ENCODE measurements at places on chromosomes 5 and 9.
A peak's percentile ranks its signal among the peaks of the same experiment; 100 is the strongest.

DNA sequence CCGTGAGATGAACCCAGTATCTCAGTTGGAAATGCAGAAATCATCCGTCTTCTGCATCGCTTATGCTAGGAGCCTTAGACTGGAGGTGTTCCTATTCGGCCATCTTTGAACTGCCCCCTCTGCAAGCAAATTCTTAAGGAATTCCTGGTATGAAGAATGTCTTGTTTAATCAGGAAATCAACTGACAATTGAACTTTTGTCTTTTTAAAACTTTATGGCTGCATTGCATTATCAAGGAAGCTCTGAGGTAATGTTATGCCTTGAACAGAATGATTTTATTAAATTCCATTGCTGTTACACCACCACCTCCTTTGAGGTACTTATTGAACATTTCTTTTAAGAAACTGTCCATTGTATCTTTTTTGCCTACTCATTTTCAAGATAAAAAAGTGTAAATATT lies 1915.7 kb upstream of the CDH9 start:
- no peak for DNase-seq

- no peak for DNase-seq
Observed at GRCh38 chr5:30561771-30562170, 631.7 kb upstream of the CDH6 start.

GRCh38 chr5:69444127-69444754 lies 29.3 kb downstream of the MARVELD2 start:
- DNase-seq, result no peak

GRCh38 chr5:172943283-172943841 lies 15.9 kb upstream of the RPL26L1 start:
- no peak for DNase-seq

- DNase-seq, result no peak
Observed at GRCh38 chr5:98368141-98368540, 405.3 kb upstream of the RGMB start.

GRCh38 chr5:81242906-81243436 lies 9.8 kb downstream of the CKMT2 start:
- DNase-seq, result no peak

- DNase-seq, result no peak
Observed at GRCh38 chr9:136026266-136026942, 65.2 kb upstream of the UBAC1 start.

GRCh38 chr5:140112685-140113179 lies 1.2 kb upstream of the PURA start:
- DNase-seq, result no peak

- DNase-seq, result no peak
Observed at GRCh38 chr5:158064334-158065123, 205.6 kb upstream of the CLINT1 start.

DNA sequence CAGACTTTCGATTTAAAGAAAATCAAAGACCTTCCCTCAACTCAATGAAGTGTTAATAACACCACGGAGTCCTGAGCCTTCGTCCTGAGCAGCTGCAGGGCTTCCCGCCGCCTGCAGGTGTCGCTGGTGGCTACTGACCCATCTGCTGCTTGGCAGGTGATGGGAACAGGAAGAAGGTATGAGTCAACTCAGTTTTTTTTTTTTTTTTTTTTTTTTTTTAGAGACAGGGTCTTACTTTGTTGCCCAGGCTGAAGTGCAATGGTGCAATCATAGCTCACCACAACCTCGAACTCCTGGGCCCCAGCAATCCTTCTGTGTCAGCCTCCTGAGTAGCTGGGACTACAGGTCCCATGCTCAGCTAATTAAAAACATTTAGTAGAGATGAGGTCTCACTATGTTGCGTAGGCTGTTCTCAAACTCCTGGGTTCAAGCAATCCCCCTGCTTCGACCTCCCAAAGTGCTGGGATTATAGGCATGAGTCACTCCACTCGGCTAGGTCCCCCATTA lies 185.7 kb upstream of the IL12B start:
- peak; percentile 25 for DNase-seq

- no peak for DNase-seq
Observed at GRCh38 chr5:131525805-131526204, 109.2 kb downstream of the RAPGEF6 start.

GRCh38 chr9:3929345-3930047 lies 370.4 kb downstream of the GLIS3 start:
- DNase-seq, result no peak

DNA sequence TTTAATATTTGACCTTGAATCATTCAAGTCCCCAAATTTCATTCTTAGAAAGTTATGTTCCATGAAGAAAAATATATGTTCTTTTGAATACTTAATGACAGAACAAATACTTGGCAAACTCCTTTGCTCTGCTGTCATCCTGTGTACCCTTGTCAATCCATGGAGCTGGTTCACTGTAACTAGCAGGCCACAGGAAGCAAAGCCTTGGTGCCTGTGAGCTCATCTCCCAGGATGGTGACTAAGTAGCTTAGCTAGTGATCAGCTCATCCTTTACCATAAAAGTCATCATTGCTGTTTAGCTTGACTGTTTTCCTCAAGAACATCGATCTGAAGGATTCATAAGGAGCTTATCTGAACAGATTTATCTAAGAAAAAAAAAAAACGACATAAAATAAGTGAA lies 65.4 kb downstream of the WDR41 start:
- DNase-seq, result no peak

DNA sequence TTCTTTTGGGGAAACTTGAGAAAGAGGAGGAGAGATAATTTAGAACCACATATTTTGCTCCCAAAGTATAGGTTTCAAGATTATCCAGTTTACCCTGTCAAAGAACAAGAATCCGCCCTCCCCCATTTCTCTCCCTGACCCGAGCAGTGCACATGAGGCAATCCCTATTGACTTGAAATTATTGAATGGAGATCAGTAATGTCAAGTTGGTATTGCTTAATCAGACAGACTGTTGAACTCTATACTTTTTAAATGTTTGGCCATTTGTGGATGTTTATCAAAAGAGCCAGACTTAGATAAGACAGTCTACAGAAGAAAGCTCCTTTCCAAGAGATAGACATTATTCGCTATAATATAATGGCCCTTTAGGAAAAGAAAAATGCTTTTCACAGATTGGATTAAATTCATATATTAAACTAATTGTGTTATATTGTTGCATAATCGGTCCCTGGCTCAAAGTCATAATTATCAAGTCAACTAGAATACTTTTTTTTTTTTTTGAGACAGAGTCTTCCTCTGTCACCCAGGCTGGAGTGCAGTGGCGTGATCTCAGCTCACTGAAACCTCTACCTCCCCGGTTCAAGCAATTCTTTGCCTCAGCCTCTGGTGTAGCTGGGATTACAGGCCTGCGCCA lies 5.3 kb downstream of the SLC25A25 start:
- DNase-seq, result no peak

GRCh38 chr5:76816110-76816831 lies 2.6 kb upstream of the F2RL1 start:
- DNase-seq, result no peak

DNA sequence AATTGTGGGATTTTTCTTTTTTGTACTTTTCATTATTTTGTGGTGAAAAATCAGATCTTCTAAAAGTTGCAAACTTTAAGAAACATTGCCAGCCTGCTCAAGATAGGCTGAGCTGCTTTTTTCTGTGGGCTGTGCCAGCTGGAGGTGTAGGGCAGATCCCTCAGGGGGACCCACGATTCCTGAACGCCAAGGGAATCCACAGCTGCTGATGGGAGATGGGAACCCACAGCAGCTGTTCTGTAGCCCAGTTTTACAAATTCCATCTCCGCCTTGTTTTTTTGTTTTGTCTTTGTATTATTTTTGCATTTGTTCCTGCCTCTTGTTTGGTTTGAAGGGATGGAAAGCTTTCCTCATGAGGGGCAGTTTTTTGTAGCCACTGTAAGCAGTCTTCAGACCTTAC lies 91.0 kb downstream of the WWC1 start:
- DNase-seq, result no peak

DNA sequence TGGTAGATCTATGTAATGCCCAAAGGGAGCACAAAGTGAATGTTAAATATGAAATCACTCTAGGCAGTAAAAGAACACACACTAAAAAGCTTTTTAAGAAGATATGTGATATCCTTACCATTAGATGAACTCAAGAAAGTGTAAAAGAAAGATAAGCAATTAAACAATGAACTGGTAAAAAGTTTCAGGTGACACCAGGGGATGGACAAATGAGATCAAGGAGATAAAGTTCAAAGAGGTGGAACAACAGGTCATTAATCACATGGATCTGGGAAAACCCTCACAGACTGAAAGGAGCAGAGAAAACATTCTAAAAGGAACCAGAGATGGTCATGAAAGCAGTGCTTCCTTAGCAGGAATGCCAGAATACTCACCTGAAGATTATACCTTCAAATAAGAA lies 40.7 kb downstream of the LHFPL2 start:
- DNase-seq, result no peak

GRCh38 chr9:15786616-15787015 lies 233.8 kb downstream of the CCDC171 start:
- no peak for DNase-seq

DNA sequence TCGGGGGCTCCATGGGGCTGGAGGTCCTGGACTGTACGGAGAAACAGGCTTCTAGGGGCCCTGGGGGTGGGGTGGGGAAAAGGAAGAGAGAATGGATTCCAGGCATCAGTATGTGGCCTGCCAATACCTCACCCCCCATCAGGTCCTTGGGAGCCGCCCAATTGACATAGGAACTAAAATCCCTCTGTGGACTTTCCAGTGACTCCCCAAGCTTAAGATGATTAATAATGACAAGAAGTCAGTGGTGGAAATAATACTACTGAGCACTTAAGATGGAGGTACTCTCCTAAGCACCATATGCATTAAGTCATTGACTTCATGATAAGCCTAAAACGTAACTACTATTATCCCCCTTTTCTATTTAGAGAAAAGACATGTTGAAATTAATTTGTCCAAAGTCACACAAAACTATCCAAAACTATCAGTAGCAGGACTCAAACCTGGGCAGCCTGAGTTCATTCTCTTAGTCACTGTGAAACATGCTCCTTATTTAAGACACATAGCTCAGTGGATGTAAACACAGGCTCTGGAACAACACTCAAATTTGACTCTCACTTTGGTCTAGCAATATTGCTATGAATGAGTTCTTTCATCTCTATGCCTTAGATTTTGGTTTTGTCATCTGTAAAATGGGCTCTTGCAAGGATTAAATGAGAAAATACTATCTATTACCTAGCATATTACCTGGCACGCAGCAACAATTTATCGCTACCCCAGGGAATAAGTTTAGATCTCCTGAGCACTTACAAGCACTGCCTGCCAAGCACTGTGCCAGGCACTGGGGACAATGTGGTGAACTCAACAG lies 9.5 kb downstream of the SPRY4 start:
- DNase-seq, result no peak

GRCh38 chr5:124583469-124584350 lies 162.7 kb downstream of the ZNF608 start:
- DNase-seq, result no peak

GRCh38 chr5:155193483-155194107 lies 180.0 kb downstream of the KIF4B start:
- no peak for DNase-seq

DNA sequence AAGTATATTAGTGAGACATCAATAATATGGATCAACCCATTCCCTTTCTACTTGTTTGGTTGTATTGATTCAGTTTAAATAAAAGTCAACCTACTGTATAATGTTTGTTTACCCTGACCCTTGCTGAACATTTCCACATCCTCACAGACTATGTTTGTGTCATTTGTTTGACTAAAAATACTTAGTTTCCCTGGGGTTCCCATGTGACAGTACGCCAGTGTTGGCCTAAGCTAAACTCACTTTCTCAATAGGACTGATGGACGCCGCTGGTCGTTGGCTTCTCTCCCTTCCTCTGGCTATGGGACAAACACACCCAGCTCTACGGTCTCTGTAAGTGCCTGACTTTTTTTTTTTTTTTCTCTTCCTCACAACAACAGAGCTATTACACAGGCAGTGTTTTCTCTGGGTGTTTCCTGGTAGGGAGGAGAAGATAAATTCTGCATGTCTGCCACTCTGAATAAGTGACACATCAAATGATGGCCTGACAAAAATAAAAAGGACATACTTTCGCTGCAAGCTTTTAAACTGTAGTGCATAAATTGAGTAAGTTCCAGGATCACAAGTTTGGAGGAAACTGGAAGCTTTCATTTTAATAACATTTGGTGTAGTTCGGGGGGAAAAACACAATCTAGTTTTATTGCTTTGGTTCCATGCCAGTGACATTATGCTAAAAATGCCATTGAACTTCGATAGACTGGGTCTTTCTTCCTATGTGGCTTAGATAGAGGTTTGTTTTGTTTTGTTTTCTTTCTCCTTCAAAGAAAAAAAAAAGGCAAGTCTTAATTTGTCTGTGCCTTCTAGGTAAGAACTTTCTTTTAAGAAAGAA lies 101.0 kb downstream of the CD180 start:
- no peak for DNase-seq

GRCh38 chr9:107260437-107261081 lies 22.5 kb upstream of the RAD23B start:
- DNase-seq, result no peak

- no peak for DNase-seq
Observed at GRCh38 chr5:134018154-134018985, 13.6 kb upstream of the VDAC1 start.

- peak; percentile 84 for DNase-seq
Observed at GRCh38 chr5:177478711-177479646, 5.5 kb upstream of the DBN1 start.

- no peak for DNase-seq
Observed at GRCh38 chr5:82849885-82850284, 227.3 kb downstream of the TMEM167A start.

DNA sequence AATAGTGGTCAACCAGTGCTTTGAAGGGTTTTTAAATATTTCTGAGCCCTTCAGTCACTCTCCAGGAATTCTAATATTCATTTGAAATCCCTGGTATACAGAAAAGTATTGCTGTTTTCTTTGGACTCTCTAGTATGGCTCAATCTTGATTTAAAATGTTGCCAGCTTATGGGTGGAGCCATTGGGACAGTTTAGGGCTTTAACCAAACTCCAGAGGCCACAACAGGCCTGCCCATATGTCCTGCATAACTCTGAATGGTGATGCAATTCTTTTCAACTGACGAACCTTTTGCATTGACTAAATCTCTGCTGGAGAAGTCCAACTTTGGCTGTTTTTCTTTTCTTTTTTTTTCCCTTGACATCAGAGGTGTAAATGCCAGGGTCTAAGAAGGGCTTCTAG lies 10.3 kb upstream of the ANKHD1 start:
- no peak for DNase-seq

- no peak for DNase-seq
Observed at GRCh38 chr9:17013010-17013409, 121.8 kb upstream of the CNTLN start.

GRCh38 chr9:82255481-82256176 lies 267.1 kb downstream of the SPATA31D1 start:
- no peak for DNase-seq

- no peak for DNase-seq
Observed at GRCh38 chr5:159104759-159105144, 5.0 kb upstream of the EBF1 start.

GRCh38 chr5:157137691-157138090 lies 5.0 kb downstream of the MED7 start:
- DNase-seq, result no peak

GRCh38 chr9:76521244-76521681 lies 62.3 kb downstream of the GCNT1 start:
- DNase-seq, result no peak
